ENCODE measurements at places on chromosomes 11 and 22. TPM values are rescaled to one million over a fixed set of nuclear protein-coding genes. Genes with fewer than 3 reads are reported as not detected.

DNA sequence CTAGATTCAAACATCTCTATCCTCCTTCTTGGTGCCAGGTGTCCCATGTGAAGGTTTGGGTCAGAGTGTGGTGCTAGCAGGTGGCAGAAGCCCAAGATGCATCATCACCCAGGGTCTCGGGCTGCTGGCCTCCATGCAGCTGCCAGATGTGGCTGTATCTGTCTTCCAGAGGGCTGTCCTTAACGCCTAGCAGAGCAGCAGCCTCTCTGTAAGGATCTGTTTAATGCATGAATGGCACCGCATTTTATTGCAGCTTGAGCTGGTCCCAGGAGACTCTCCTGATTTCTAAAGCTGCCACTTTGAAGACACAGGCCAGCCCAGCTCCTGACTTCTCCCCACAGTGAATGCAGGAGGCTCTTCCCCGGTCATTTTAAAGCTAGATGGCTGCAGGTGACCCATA lies 26.3 kb downstream of the SLC1A2 start:
- no peak for DNase-seq

DNA sequence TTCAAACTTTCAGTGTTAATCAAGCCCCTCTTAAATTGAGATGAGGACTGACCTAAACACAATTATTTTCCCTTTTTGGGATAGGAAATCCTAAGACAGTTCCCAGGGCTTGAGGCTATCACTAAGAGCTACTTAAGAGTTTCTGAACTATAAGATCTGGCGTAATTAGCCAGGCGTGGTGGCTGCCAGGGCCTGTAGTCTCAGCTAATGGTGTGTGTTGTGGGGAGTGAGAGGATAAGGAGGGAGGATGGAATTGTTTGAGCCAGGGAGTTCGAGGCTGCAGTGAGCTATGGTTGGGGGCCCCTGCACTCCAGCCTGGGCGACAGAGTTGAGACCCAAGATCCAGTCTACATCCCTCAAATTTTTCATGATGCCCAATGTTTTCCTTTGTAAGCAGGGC lies 23.5 kb upstream of the EXPH5 start:
- DNase-seq: no peak

DNA sequence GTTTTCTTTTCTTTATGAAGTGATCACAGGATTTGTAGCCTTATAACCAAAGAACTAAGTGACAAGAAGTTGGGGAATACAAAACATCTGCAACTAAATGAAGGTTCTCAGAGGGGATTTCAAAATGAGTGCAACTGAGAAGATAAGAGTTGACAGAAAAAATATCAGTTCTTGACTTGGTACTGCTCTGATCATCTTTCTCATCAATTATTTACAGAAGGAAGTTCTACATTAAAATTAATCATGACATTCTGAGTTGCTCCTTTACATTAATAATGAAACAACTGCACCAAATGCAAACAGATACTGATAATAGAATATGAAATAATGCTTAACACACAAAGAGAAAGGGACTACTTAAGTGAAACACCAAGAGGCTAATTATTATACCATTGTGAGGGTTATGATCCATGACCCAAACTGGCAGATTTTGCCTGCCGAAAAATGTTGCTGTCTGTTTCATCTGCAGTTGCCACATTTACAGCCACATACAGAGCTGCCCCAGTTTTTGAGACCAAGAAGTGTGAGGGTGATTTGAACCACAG lies 561.9 kb upstream of the ANO5 start:
- no peak for DNase-seq

DNA sequence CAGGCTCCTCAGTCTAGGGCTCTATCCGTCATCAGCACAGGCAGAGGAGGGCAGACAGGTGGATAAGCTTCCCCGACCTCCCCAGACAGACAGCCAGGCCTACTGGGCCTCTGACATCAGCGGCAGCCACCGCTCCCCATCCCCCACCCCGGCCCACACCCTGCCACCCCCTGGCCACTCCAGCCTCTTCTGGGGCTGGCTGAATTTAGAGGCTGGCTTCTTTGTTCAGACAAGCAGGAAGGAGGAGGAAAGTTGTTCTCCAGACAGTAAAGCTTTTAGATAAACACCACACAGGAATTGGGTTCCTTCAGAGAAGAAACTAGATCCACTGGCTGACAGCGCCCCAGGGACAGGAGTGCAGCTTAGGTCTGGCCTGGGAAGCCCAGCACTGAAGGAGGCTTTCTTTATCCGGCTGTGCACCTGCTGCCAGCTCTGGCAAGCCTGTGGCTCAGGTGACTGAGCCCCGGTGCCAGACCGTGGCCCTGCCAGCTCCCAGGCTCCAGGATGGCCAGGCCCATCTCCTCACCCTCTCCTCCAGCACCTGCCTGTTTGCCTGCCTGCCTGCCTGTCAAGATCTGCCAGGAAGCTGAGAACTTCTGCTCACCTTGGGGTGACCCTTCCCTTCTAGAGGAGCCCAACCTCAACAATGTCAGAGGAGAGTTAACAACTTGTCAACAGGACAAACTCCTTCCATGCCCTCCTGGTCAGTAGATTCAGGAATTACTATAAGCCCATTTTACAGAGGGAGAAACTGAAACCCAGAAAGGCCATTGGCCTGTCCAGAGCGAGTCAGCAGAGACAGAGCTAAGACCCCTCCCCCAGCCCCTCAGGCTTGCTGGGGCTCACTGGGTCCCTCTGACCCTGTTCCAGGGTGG lies 44.0 kb upstream of the KLHL35 start:
- no peak for DNase-seq

DNA sequence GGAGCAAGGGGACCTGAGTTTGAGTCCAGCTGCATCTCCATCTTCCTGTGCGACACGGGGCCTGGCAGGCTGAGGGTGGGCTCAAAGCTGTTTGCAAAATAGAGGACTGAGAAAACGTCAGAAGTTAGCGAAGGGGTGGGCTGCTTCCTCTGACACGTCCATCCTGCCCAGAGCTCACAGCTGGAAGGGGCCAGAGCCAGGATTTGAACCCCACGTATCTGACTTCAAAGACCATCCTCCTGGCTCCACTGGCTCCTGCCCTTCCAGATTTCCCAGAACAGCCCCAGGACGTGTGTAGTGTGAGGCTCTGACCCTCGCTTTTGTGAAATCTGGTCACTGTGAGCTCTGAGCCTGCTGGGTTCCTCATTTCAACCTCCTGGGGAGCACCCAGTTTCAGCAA lies 56.3 kb downstream of the CD82 start:
- DNase-seq: no peak

DNA sequence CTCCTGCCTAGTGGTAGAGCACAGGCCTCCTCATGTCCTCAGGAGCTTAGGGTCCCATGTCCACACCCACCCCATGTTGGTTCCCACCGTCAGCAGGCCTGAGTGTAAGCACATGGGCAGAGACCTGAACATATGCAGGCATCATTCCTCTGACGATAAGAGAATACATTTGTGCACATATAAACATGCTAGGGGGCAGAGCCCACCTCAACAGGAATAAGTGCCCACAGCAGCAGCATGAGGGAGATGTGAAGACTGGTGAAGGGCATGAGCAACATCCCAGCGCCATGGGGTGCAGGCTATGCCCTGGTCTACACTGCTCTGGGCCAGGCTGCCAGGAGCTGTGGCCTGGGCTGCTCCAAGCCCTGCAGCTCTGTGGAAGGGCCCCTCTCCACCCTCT lies 16.9 kb downstream of the ADORA2A start:
- no peak for DNase-seq

GRCh38 chr11:96357794-96358193 lies 14.8 kb upstream of the MAML2 start:
- DNase-seq: no peak

Gene MMP1
- not detected for total RNA-seq

Gene SLC22A6
- not detected for total RNA-seq

Gene CCS
- 46.8 TPM for total RNA-seq

Measured in osteocyte (in vitro differentiated cells).